Omental fat pad (tissue), 4 donors: ENCODE measurements at places on chromosomes 6 and 20.
A peak's percentile ranks its signal among the peaks of the same experiment; 100 is the strongest.

GRCh38 chr6:25485821-25486534 is 166.0 kb upstream of the SCGN start:
- DNase-seq = no peak

- no peak for DNase-seq
Observed at GRCh38 chr6:63058601-63059000, 152.7 kb upstream of the FKBP1C start.

- no peak for DNase-seq
Observed at GRCh38 chr6:164151161-164152120, 736.9 kb downstream of the QKI start.

DNA sequence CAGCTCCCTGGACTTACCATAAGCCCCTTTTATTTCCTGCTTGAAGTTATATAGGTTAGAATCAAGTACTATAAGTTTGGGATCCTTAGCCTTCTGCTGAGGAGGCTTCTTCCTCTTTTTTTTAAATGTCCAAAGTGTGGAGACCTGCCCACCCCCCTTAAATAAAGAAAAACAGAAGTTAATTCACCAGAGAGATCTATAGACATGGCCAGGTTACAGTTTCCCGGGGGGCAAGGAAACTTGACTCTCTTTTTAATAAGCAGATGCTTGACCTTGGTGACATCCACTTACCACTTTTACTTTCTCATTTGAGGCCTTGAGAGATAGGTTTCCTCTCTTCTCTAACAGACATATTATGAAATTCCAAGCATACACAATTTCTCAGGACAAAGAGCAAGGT is 88.3 kb downstream of the BMP2 start:
- DNase-seq = no peak

GRCh38 chr6:39608652-39609345 is 116.4 kb downstream of the KIF6 start:
- DNase-seq = no peak

- DNase-seq = no peak
Observed at GRCh38 chr6:169008641-169009257, 244.9 kb downstream of the THBS2 start.

DNA sequence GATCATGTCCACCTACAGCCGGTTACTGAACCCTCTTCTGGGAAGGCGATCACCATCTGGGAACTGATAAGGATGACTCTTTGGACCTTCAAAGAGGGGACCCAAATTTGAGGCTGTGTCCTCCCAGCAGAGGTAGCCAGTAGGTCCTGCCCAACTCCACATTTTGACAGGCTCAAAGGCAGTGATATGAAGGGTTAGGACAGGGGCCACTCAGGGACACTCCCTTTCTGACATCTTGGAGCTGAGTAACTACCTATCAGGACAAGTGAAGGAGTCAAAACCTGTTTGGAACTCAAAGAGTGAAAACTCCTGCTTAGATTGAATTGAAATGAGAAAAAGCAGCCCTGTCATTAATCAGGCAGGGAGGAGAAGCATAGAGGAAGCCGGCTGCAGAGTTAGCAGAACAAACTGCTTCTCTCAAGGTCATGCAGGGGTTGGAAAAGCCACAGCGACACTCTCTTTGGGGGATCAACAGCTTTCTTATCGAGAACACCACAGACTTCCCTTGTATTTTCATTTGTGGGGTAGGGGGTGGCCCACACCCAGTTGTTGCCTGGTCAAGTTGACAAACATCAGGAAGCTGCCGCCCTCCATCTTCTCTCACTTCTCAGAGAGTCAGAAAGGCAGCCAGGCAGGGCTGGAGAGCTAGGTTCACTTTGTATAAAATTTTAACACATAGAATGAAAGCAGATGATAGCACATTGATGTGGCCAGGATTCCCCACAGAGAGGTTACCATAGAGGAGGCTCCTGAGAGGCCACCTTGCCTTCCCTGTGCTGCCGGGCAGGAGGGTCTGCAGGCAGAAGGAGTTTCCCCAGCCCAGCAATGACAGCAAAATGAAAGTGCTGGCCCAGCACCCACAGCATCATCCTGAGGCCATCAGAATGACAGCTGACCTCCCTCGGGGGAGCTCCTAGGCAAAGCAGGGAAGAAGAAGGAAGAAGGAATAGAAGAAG is 47.6 kb downstream of the AGPAT4 start:
- DNase-seq = no peak

GRCh38 chr20:50892394-50892793 is 38.8 kb downstream of the ADNP start:
- DNase-seq = no peak

DNA sequence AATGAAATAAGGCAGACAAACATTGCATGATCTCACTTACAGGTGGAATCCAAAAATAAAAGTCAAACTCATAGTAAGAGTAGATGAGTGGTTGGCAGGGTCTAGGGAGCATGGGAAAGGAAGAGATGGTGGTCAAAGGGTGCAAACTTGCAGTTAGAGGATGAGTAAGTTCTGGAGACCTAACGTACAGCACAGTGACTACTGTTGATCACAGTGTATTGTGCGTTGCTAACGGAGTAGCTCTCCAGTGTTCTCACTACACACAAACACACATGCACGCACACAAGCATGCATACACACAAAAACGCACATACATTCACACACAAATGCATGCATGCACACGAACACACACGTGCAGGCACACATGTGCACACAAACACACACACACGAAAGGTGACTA is 54.9 kb downstream of the LY86 start:
- DNase-seq = no peak

DNA sequence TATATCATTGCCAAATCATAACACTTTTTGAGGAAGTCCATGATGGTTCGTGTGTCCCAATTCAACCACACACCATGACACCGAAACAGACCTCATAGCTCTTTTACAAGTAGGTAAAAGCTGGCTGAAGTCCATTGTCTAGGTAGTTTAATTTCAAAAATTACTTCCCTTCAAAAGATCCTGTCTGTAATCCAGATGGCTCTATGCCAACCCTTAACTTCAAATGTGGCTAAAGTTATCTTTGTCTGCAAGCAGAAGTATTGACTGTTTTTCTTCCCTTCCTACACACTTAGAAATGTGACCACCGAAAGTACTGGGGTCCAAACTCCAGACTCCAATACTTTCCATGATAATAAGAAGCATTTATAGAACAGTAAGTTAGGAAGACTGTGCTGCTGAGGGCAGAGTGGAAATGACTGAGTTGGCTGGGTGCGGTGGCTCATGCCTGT is 8.3 kb upstream of the TIAM2 start:
- no peak for DNase-seq

DNA sequence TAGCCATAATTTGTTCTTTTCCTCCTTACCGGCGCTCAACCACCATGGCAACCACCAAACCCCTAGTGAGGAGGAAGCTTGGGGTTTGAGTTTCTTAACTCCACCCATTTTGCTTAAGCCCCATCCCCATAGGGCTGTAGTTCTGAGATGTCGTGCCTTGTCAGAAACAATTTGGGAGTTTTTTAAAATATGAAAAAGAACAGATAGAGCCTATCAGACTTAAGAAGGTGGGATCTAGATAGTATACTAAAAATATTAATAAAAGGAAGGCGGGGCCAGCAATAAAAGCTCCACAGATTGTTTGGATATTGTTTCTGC is 5.6 kb downstream of the BRD2 start:
- no peak for DNase-seq

DNA sequence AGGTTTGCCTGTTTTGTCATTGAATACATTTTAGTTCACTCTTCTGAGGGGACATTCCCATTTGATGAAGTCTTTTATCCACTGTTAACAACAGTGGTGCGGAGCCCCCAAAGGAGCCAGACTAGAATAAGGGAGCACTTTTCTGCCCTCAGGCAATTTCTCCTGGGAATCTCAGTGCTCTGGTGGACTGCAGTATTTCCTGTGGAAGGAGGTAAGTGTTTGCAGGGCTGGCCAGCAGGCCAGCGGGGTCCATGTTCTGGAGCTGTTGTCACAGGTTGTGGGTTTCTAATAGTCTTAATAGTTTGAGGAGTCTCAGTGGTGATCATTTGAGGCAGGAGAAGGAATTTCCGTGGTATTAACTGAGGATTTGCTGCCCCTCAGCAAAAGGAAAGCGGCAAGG is 83.5 kb downstream of the ASXL1 start:
- DNase-seq = no peak

- no peak for DNase-seq
Observed at GRCh38 chr6:107985701-107986100, 27.7 kb upstream of the SEC63 start.

DNA sequence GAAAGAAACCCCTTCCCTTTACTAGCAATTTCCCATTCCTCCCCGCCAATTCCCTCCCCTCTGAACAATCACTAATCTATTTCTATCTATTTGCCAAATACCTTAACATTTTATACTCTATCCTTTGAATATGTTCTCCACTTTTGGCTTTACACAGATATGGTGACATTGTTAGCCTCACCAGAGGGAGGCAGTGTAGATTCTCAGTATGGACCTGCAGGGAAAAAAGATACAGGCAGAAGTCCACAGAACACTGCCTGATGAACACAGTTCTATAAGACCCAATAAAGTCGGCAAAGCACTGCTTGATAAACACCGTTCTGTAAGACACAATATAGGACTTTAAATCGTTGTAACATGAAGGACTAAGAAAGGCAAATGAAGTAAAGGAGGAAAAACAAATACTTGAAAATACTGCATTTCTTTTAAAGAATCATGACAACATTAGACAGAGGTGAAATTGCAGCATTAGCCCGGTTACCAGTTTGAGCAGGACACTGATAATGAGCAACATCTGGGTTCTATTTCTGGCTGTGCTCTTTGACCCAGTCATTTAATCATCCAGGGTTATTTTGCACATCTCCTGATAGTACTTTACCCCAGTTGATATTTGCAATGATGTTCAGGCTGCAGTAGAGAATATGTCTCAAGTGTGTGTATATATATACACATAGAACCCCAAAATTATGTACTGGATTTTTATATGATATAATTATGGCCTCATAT is 296.8 kb downstream of the UTRN start:
- no peak for DNase-seq

DNA sequence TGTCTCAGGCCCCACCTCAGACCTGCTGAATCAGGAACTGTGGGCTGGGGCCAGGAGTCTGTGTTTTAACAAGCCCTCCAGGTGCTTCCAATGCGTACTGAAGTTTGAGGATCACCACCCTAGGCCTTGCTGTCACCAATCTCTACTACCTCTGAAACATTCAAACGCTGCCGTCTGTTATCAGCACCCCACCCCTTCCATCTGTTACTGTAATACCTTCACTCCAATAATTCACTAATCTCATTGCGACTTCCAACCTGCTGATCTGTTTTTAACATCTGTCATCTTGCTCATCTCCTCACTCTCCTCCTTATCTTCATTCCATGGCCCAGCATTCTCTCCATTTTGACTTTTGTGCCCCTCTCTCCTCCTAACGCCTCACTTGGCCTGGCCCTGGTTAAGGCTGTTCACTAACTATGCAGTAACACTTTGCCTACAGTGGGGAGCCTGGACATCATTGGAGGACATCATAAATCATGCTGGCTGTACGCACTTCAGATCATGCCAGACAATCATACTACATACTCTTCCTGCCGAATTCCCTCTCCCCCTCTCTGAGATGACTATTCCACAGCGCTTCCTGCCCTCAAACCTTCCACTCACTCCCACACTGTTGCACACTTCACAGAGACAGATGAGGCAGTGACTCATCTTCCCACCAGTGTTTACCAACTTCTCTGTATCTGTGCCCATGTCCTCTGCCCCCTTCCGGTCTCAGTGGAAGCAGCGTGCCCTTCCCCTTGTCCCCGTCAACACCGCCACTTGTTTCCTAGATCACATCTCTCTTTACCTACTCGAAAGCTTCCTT is 3.0 kb upstream of the GUCA1B start:
- DNase-seq = peak; percentile 27

- DNase-seq = no peak
Observed at GRCh38 chr20:3786126-3786484, 435 bp downstream of the CENPB start.

DNA sequence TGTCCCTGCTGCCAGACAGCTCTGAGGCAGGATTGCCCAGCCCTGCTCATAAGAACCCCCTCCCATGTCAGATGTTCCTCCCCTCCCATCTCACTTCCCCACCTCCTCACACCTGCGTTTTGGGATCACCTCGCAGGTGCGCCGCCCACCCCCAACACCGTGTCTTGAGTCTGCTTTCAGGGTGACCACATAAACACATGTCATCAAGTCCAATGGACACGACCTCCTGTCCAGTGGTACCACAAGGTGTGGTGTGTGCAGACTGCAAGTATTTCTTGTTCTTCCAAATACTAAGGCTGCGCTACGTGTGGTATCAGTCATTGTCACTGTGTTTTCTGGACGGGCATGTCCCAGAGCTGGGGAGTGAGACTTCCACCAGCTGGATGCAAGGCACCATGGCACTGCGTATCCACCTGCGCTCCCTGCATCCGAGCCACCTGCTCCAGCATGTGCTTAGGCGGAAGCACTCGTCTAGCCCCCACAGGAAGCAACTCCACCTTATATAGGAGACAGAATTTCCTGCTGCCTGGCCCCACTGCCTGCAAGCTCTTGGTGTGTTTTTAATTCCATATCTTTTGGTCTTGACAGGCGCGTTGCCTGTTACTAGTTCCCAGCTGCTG is 119.7 kb upstream of the NXT1 start:
- no peak for DNase-seq

- DNase-seq = no peak
Observed at GRCh38 chr6:46894433-46894832, 27.3 kb downstream of the ADGRF5 start.

DNA sequence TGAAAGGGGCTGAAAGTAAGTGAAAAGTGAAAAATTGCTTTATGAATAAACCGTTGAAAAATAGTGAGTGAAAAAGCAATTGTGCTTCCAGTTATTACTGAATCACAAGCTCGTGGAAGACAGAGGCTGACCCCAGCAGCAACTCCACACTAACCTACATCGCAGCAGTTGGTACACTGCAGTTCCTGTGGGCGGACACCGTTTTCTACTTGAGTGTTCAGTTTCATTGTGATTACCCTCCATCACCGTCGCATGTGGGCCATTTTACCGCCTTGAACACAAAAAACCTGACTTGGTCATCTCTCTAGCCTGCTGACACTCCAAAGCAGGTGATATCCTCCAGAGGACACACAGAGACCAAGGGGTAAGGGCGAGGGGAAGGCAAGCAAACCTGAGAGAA is 28.4 kb downstream of the PRDM1 start:
- DNase-seq = no peak

- no peak for DNase-seq
Observed at GRCh38 chr6:91631227-91631626, 1044.4 kb upstream of the MAP3K7 start.
